ENCODE measurements at places on chromosomes 7 and 10. TPM values are rescaled to one million over a fixed set of nuclear protein-coding genes. Genes with fewer than 3 reads are reported as not detected.

- DNase-seq: peak; percentile 58
Observed at GRCh38 chr7:142811154-142811737, 40.5 kb downstream of the PRSS2 start.

- no peak for DNase-seq
Observed at GRCh38 chr7:65475040-65475726, 101.5 kb downstream of the ZNF92 start.

The KCND2 gene
- 0.20 TPM for total RNA-seq

- no peak for DNase-seq
Observed at GRCh38 chr7:5210751-5211338, 20.8 kb downstream of the WIPI2 start.

The SYCE1 gene
- total RNA-seq: not detected

GRCh38 chr7:88328787-88329186, 22.1 kb upstream of the STEAP4 start:
- DNase-seq: no peak

- no peak for DNase-seq
Observed at GRCh38 chr7:136275794-136276193, 298.6 kb upstream of the MTPN start.

DNA sequence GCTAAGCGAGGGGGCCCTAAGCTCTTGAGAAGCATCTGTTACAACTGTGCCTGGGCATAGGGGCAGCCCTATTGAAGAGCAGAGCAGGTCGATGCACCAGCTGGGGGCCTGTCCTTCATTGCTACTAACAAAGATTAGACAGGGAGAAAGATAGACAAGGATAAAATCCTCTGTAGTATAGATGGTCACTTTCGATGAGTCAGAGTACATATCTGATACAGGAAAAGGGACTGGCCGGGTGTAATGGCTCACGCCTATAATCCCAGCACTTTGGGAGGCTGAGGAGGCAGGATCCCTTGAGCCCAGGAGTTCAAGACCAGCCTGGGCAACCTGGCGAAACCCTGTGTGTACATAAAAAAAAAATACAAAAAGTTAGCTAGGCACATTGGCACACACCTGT, 13.6 kb downstream of the OPTN start:
- peak; percentile 18 for DNase-seq

The ADAMTS14 gene
- not detected for total RNA-seq

The MNX1 gene
- not detected for total RNA-seq

The SPDYE16 gene
- not detected for total RNA-seq

The SLC13A4 gene
- total RNA-seq: not detected

DNA sequence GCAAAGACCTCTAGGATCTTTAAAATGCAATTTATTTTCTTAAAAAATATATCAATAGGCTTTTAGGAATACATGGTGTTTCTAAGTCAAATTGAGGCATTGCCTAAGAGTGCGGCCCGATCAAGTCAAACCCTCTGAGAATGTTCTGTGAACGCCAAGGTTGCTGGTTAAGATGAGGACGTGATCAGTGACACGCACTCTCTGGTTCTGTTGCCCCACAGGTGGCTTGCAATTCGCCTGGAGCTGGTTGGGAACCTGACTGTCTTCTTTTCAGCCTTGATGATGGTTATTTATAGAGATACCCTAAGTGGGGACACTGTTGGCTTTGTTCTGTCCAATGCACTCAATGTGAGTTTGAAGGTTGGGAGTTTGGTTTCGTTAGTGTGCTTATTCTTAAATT, 59.3 kb downstream of the ABCC2 start:
- DNase-seq: no peak

- DNase-seq: no peak
Observed at GRCh38 chr10:6347391-6347951, 144.7 kb downstream of the PFKFB3 start.

GRCh38 chr7:121395494-121395960, 581 bp downstream of the FAM3C start:
- peak; percentile 24 for DNase-seq

DNA sequence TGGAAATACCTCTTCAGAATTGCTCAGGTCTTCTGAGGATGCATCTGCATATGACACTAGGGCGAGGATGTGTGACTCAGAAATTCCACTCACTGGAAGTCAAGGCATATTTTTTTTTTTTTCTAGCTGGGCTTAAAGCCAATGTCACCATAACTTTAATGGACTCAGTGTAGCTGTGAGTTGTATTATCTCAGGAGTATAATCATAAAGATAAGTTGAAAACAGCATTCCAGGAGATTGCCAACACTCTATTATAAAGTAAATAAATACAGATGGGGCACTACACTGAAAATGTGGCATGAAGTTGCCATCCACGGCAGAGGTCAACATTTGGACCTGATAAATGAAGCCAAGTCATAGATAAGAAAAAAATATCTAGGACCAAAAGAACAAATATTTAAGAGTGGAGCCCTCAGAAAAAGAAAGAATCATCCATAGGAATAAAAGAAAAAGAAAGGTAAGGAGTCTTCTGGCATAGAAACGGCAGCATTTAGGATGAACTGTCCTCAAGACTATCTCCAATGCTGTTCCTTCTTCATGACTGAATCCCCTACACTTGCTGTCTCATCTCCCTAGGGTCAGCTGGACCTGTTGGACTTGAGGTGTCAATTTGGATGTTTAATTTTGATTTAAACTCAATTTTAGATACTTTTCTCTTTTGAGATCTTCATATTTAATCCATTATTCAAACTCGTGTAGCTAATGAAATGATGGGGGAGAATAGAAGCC, 72.9 kb upstream of the CAV2 start:
- DNase-seq: peak; percentile 93

- DNase-seq: no peak
Observed at GRCh38 chr7:28812616-28813015, 145.5 kb downstream of the TRIL start.

DNA sequence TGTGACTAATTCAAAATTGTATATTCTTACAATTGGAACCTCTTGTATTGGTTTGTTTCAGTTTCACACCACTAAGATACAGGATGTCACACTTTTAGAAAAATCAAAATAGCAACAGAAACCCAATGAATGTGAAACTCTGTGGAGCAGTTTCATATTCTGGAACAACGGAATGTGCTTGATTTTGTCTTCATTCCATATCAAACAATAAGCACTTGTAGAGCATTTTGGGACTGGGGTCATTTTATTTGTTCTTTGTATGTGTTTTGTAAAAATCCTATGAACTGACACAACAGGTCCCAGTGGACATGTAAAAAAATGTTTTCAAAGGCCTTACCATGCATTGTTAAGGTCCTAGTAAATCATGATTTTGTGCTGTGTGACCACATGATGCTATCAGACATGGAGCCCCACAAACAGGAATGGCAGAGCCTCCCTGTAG, 123.1 kb downstream of the DKK1 start:
- DNase-seq: no peak

DNA sequence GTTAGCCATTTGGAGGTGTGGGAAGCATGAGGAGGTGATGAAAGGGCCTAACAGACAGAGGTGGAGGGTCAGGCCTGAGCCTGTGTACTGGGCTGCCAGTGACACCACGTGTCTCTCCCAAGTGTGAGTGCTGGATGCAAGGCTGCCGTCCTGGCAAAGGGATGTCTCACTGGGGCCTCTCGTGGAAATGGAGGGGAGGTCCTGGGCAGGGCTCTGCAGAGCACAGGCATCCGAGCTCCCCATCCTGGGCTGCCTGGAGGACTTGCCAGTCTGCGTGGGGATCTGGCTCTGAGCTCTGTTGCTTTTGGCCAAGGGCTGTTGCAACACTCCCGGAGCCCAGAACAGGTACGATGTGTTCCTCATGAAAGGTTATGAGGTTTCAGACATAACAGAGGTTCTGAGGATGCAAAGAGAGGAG, 77.3 kb downstream of the GRK5 start:
- no peak for DNase-seq

- no peak for DNase-seq
Observed at GRCh38 chr10:102450124-102450373, 1.3 kb downstream of the C10orf95 start.

The C7orf57 gene
- total RNA-seq: not detected

The ZP3 gene
- 1.8 TPM for total RNA-seq

All from lung microvascular endothelial cell (primary cell).